ENCODE measurements at places on chromosomes 1 and 21. TPM values are rescaled to one million over a fixed set of nuclear protein-coding genes. Genes with fewer than 3 reads are reported as not detected.

DNA sequence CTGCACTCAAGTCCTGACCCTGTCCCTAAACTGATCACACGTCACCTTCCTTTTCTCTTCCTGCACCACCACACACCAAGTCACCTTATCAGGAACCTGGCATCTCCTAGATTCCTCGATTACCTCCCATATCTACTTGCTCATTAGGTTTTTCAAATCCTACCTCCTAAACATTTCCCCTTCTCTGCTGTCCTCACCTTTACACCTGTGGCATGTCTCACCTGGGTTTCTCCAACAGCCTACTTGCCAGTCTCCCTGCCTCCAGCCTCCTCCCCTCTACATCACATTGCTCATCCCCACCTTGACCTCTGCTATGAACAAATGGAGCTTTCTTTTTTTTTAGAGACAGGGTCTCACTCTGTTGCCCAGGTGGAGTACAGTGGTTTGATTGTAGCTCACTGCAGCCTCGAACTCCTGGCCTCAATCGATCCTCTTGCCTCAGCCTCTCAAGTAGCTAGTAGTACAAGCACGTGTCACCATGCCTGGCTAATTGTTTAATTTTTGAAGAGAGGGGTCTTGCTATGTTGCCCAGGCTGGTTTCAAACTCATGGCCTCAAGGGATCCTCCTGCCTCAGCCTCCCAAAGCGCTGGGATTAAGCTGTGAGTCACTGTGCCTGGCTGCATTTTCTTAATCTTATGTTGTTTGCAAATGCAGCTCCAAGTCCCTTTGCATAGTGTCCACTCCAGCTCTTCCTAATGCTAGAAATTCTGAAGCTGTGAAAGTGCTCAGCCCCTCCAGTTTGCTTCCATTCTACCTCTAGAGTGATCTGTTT is 6.3 kb downstream of the IGSF9 start:
- no peak for DNase-seq

- DNase-seq, result peak; percentile 82
Measured at GRCh38 chr1:19643121-19643520, 990 bp upstream of the NBL1 start.

The SMCP gene
- total RNA-seq, result not detected

DNA sequence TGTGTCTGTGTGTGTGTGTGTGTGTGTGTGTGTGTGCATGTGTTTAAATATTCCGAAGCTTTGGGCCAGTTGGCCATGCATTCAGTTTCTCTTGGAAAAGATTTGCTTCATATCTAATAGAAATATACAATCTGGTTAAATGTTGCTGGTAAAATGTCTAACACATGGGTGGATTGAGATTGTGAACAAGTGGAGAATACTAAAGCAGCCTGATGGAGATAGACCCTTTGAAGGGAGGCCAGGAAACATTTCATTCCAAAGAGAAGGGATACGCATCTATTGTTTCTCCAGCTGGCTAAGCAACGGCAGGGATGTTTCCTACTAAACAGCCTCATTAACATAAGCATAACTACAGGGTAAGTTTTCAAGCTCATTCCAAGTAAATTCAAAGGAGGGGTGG is 257.5 kb upstream of the PTBP2 start:
- DNase-seq, result no peak

DNA sequence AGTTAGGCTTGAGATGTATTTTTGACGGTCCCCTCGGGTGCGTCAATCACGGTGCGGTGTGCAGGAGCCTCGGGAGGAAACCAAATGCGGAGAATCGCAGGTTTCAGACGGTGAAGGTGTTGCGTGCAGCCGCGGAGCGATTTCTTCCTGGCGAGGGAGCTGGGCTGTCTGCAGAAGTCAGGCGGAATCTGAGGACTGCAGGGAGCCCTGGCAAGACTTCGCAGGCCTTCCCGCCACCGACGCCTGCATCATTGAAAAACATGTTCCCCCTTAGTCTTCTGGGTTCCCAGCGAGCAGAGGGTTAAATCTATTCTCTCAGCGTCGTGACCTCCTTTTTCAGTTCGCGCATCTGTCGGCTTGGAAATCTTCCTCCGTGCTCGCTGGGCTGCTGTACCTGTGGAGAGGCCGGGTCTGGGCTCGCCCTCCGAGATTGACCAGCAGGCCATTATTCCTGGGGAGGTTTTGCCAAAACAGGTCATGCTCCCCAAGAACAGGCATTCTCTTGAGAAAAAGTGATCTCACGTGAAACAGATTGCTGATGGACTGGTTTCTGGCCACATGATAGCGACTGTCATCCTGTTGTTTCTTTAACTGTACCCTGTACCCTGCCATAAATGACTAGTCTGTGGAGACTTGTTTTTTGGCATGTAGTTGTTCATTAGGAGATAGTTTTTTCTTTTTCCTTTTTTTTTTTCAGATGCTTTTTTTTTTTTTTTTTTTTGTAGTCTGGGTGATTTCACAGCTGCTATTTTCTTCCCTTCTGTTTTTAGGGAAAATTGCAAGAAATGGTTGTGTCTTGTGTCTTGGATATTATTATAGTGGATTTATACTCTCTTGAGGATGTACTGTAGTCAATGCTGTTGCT is 894 bp downstream of the EPB41 start:
- peak; percentile 24 for DNase-seq

DNA sequence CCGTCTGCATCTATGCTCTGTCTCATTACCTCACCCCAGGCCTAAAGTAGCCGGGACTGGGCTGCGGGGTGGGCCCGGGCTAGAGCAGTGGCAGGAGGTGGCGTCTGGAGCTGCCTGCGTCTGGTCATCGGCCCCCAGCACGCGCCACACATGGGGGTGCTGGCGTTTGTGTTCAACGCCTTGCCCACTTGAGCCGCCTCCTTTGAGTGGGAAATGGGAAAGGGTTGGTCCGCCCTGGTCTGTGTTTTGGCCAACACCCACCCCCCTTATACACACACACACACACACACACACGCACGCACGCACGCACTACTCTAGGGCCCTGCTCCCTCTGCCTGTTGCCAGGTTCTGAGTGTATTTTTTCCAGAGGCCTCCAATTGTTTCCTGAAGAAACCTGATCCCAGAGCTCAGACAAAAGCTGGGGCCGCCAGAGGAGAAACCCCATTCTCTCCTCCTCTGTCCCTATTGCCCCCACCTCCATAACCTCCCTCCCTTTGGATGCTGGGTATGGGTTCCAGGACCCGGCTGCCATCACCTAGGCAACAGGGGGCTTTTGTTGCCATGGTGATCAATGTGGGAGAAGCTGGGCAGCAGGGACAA is 10.1 kb downstream of the VANGL2 start:
- peak; percentile 17 for DNase-seq

The XKR8 gene
- 5.4 TPM for total RNA-seq

The CLCA4 gene
- not detected for total RNA-seq

GRCh38 chr1:12448746-12449177 is 169.2 kb downstream of the DHRS3 start:
- peak; percentile 65 for DNase-seq

GRCh38 chr1:67175530-67176087 is 9.4 kb downstream of the IL23R start:
- no peak for DNase-seq

GRCh38 chr1:164704954-164705353 is 146.0 kb downstream of the PBX1 start:
- DNase-seq, result no peak
